ENCODE measurements at places on chromosomes 5 and 9. TPM values are rescaled to one million over a fixed set of nuclear protein-coding genes. Genes with fewer than 3 reads are reported as not detected.

DNA sequence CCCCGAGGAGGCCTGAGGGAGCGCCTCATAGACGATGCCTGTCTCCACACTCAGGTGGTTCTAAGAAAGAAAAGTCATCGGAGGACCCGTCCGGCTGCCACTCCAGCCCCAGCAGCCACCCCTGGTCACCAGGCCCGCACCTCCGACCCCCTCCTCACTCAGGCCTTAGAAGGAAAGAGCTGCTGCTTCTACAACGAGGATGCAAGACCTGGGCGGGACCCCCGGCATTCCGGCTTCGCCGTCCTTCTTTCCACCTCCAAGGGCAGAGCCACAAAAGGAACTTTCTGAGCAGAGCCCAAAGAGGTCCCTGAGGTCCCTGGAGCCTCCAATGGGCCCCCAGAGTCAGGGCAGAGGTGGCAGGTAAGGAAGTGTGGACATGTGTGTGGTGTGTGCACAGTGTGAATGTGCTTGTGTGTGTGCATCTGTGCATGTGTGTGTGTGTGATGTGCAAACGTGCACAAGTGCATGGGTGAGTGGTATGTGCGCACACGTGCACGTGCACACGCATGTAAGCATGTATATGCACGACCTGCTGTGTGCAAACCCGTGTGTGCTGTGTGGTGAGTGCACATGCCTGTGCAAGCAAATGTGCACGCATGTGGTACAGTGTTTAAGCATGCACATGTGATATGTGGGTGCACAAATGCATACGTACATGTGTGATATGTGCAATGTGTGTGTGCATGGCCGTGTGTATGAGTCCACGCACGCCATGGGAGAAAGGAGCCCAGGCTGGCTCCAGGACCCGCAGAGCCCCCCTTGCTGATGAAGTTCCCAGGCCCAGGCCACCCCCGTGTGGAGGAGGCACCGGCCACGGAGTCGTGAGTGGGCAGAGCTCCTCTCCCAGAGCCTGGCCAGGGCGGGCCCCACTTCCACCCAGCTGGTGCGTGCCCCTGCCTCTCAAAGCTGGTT, 27.7 kb upstream of the TMEM250 start:
- DNase-seq = no peak

Gene MAP1B
- total RNA-seq = 46.3 TPM

Gene FAM151B
- total RNA-seq = 3.8 TPM

Gene MELK
- 3.4 TPM for total RNA-seq

GRCh38 chr5:76683816-76684731, 31.9 kb upstream of the F2R start:
- DNase-seq = no peak

DNA sequence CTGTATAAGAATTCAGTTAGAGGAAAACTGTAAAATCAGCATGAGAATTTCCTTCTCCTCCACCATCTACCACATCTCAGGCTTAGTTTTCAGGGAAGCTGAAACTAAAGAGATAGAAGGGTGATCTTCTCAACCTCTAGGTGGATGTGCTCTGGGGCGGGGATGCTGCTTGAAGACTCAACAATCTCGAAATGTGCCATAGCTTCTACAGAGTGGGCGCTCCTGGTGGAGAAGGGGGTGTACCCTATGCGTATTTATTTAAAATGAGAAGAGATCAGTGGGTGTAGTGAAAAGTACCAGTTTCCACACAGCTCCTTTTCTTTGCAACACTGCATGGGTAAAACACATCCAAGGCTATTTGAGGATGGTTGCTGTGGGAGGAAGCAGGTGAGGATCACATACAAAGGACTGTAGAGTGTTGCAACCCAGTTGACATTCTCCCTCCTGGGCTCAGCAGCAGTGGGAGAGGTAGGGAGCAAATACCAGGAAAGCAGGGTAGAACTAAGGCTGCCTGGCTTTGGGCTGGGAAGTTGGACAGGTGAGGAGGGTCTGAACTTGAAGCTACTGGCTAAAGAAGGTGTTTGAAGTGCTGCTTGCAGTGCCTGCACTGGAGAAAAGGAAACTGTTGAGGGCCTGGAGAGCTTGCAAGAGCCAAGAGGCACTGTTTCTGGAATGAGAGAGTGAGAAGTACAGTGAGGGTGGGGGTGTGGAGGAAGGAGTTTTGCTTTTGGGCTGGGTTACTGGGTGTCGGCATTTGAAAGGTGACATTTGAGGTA, 73.1 kb downstream of the MAST4 start:
- DNase-seq = no peak

Gene COL23A1
- total RNA-seq = 0.14 TPM

Gene GCNT4
- total RNA-seq = 1.1 TPM

DNA sequence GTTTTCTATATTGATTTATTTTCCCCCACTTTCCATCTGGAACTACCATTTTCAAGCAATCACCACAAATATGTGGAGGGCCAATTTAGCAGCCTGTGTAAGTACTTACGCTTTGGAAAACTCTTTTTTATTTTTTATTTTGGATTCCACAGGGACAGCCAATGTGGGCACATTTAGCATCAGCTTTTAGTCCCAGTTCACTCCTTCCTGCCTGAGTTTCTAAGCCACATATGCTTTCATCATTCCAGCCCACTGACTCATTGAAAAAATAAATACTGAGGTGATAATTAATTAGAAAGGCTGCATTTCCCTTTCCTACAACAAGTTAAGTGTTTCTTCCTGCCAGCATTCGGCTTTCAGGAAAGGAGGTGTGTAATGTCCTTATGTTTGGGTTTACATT, 76.8 kb downstream of the TMEM167A start:
- DNase-seq = no peak

Data from transverse colon (tissue), 4 donors.